Type B pancreatic cell (in vitro differentiated cells): ENCODE measurements at places on chromosomes 7 and 10.

- no peak for DNase-seq
These were observed 21.1 kb downstream of the BNIP3 start for GRCh38 chr10:131960631-131961046.

GRCh38 chr7:98881561-98882315, 3.4 kb downstream of the TRRAP start:
- DNase-seq, result no peak

- no peak for DNase-seq
These were observed 63.5 kb upstream of the ZRANB1 start for GRCh38 chr10:124878457-124878739.

GRCh38 chr10:124671486-124672075, 72.6 kb downstream of the FAM53B start:
- DNase-seq, result no peak

DNA sequence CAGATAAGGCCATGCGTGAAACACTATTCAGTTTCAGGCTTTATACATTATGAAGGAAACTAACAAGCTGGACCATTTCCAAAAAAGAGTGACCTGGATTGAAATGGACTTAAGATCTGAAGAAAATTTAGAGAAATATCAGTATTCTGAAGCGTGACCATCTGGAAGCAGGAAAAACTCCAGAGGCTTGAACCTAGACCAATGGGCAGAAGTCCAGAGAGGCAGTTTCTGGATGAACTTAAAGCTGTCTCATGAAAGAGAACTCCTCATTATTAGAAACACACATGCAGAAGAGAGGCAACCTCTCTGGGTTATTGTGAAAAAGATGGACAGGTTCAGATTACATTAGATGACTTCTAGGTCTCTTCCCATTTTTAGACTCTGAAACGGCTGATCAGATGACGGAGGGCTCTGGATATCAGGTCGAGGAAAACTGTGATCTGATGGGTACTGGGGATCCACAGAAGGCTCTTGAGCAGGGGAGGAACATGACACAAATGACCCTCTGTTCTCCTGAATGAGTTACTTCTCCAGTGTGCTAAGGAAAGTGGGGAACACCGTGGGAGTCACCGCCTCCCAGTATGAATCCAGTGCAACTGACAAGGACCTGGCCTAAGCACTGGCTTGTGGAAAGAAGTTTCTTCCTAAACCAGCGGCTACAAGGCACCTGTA, 116.5 kb downstream of the SPDYE5 start:
- no peak for DNase-seq

DNA sequence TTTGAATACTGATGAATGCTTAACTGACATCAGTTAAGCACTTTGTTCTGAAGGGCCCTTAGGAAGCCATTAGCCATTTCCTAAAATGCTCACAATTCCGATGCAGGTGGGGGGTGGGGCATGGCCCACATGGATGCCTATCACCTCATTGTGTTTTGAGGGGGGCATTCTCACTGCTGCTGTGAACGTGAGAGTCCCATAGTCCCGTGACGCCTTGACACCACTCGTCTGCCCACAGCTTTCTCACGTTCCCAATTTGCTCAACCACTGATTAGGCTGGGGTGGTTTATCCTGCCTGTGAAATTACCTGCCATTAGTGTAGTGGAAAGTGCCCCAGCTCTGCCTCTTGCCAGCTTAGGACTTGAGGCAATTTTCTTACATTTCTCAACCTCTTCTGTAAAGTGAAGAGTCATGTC, 31.9 kb downstream of the DUSP5 start:
- DNase-seq, result no peak

DNA sequence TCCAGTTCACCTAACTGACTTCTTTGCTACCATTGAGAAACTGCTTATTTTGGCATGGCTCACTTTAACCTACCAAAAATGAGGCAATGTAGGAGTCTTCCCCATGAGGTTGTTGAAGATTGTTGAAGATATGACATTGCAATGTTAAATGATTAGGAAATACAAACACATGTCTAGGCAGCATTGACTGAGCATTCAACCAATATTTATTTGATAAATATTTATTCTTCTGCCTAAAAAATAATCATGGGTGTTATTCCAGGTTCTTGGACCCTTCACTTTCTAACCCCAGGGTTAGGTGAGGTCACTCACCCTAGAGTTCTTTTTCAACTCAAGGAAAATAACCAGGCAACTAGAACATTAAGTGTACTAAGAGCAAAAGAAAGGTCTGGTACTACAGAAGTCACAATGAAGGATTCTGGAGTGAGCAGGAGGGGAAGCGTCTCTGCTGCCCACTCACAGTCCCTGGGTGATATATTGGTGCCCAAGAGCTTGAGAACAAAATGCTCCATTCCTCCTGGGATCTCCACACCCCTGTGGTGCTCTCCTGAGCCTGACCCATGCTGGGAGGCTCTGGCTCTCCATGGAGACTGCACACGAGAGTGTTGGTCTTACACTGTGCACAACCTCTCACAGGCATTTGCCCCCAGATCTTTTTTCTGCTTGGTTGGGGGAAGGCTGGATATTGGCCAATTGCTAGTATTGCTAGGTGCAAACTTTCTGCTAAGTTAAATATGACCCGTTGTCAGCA, 123.4 kb downstream of the SPAG6 start:
- no peak for DNase-seq

GRCh38 chr10:58358314-58358933, 23.6 kb downstream of the UBE2D1 start:
- no peak for DNase-seq

DNA sequence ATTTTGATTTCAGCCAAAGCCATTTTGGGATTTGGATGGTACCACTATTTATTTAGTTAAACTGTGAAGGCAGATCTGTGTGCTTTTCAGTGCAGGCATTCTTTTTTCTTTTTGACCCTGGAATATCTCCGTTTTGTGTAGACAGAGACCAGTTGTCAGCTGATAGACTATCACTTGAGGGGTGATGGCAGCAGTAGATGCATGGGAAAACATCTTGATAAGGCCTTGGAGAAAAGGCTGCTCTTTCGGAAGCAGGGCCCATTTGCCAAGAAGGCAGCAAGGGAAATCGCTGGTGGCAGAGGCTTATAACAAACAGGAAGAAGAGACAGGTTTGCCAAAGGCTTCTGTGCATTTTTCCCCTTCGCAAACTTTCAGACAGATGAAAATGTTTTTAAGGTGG, 2.6 kb upstream of the BMPER start:
- no peak for DNase-seq

DNA sequence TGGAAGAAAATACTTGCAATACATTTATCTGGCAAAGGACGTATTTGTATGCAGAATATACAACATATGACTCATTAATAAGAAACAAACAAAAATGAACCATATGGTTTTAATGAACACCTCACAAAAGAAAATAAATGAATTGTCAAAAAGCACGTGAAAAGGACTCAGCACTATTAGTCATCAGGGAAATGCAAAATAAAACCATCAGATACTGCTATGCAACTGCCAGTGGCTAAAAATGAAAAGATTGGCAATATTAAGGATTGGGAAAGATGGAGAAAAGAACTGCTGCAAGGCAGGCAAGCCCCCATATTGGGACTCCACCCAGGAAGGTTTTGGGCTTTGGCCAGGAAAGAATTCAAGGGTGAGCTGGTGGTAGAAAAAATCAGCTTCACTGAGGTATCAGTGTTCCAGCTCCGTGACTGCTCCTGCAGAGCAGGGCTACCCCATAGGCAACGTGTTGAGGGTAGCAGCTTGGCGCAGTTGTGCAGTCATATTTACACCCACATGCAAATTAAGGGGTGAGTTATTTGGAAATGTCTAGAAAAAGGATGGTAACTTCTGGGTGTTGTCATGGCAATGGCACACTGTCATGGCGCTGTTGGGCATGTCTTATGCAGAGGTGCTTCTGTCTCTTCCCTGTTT, 72.7 kb downstream of the CUBN start:
- DNase-seq, result no peak

- no peak for DNase-seq
These were observed 103.4 kb downstream of the ITIH5 start for GRCh38 chr10:7563368-7563767.

GRCh38 chr10:128579280-128579865, 453.1 kb upstream of the MKI67 start:
- DNase-seq, result no peak

DNA sequence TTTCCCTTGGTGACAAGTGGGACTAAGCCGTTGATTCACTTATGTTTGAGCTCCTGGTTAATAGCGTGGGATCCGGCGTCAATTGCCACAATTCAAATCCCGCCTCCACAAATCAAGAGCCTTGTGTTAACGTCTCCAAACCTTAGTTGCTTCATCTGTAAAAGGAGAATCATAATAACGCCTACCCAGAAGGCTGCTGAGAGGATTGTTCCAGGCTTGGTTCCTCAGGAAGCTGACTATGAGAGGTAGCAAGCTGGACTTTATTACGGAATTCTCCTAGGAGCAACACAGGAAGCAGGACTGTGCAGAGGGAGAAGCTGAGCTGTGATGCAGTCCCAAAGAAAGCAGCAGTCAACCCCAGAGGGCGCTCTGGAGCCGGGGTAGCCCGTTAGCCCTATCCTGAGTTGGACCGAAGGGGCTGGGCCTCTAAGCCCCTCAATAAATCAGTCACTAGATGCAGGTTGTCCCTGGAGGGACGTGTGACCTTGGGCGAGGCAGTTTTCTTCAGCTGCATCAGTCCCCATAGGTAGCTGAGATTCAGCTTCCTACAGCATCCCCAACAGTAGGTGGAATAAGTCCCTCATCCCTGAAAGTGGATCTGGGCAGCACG, 6.9 kb upstream of the BAG3 start:
- no peak for DNase-seq

DNA sequence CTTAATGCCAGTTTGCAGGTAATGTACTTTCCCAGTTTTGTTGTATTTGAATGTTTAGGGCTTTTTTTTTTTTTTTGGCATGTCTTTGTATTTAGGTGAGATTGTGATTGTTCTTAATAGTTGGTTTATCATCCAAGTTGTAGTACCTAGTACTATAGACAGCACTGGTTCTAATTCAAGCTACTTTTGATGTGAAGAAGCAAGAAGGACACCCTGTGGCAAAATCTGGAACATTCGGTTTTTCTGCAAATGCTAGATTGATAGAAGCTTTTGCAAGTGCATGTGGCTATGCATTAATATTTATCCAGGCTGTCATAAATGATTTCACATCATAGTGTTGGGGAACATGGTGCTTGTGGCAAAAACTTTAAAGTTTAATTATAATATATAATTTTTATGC, 248.9 kb downstream of the FOXP2 start:
- no peak for DNase-seq

- DNase-seq, result no peak
These were observed 89.0 kb downstream of the JMJD1C start for GRCh38 chr10:63376560-63377304.

DNA sequence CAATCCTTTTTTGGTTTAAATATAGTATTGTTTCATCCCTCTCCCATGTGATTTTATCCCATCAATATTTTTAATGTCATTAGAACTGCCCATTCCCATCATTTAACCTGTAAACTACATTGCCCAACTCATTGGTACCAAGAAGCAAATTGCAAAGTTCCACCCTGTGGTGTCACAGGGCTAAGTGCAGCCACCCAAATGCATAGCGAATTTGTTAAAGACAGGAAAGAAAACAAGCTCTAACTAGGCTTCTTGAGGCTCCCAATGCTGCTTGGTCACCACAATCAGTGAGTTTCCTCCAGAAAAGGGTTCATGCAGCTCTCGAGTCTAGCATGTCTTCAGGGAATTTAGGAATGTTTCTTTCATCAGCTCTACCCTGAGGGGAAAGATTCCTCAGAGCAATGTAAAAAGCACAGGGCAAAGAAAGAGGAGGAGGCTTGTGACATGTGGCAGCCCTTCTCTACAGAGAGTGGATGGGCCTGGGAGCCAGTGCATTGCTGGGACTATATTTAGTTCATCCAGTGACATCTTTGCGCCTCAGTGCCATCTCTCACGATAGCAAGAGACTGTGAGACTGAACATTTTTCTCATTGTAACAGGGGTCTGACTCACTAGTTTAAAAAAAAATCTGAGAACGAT, 58.1 kb downstream of the CAV1 start:
- no peak for DNase-seq

DNA sequence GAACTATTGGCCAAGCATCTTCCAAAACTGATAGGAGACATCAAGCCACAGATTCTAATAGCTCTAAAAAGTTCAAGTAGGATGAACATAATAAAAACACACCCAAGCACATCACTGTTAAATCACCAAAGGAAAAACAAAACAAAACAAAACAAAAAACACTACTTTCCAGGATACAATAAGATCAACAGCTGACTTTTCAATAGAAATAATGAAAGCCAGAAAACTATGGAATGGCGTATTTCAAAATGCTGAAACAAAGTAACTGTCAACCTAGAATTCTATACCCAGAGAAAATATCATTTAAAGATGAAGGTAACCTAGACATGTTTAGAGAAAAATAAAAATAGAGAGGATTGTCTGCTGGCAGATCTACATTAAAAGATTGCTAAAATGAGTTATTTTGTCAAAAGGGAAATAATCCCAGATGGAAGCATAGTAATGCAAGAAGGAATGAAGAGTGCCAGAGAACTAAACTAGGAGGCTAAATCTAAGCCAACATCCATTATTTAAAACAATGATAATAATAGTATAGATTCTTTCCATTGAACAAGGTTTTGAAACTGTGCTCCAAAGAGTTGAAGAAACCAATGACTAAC, 13.9 kb downstream of the TUBAL3 start:
- DNase-seq, result no peak

GRCh38 chr7:50504646-50505546, 54.7 kb upstream of the FIGNL1 start:
- DNase-seq, result no peak

DNA sequence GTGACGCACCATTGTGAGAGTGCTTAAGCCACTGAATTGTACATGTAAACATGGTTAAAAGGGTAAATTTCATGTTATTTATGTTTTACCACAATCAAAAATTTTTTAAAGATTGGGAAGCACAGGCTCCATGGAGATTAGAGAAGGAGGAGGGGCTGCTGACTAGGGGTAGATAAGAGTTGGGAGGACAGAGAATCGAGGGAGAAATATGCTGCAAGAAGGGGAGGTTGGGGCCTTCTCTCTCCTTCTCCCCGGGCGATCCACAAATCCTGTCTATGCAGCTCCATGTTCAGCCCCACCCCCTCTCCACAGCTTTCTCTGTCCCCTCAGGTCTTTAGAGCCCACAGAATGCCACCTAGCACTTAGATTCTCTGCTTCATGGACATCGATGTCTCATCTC, 12.1 kb downstream of the ZNF467 start:
- DNase-seq, result no peak

- no peak for DNase-seq
These were observed 76.5 kb upstream of the ITPRID1 start for GRCh38 chr7:31437250-31437865.

DNA sequence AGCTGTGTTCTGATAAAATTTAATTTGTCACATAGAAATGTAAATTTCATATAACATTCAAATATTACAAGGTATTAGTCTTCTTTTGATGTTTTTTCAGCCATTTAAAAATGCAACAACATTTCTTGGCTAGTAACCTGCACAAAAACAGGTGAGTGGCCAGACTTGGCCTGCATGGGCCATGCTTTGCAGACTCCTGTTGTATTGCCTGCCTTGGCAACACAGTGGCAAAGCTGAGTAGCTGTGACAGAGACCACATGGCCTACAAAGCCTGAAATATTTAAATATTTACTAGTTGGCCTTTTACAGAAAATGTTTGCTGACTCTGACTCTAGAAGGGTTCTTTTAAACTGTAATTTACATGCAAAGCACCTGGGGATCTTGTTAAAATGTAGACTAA, 13.5 kb upstream of the TBX20 start:
- DNase-seq, result no peak

- DNase-seq, result no peak
These were observed 73.7 kb downstream of the TYW1B start for GRCh38 chr7:72754312-72754711.

- DNase-seq, result no peak
These were observed 277.4 kb downstream of the CCSER2 start for GRCh38 chr10:84605802-84606201.
